ENCODE measurements at places on chromosomes 3 and 15. TPM values are rescaled to one million over a fixed set of nuclear protein-coding genes. Genes with fewer than 3 reads are reported as not detected.
A peak's percentile ranks its signal among the peaks of the same experiment; 100 is the strongest.

METTL6 gene
- 20.0 TPM for total RNA-seq

DNA sequence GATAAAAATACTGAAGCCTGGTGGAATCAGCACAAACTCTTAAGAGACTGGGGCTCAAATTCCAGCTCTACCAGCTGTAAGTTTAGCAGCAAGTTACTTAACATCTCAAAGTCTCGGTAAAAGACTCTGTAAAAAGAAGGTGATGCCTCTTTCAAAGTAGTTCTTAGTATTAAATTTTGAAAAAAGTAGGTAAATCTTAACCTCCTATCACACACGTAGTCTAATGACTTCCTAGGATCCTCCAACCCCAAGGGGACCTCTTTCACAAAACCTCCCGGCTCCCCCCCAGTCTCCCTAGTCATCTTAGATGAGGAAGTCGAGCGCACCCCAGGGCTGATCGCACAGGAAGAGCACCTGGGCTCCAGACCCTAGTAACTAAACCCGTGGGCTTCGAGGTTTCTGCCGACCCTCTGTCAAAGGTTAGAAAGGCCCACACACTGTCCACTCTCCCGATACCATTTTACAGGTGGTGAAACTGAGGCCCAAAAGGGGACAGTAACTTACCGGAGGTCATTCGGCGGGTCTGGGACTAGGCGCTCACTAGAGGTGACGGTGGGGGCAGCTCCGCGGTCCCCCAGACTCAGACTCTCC lies 427 bp downstream of the MBD4 start:
- H3K27ac ChIP-seq = peak overlapping the region; percentile 20
- no peaks in the 10 kb centered on the region for H3K27me3 ChIP-seq
- peak overlapping the region; percentile 95 for H3K4me3 ChIP-seq
- DNase-seq = no peak
- peaks cover 22% of the 10 kb centered on the region for H3K36me3 ChIP-seq

- no peaks in the 10 kb centered on the region for H3K4me1 ChIP-seq
- H3K27ac ChIP-seq = no peak overlapping the region
- peaks cover 5% of the 10 kb centered on the region for H3K36me3 ChIP-seq
- no peaks in the 10 kb centered on the region for H3K27me3 ChIP-seq
Measured at GRCh38 chr3:47423548-47424145, 42.8 kb downstream of the PTPN23 start.

GRCh38 chr15:76340198-76340802 lies 3.7 kb downstream of the ISL2 start:
- H3K4me3 ChIP-seq = peak overlapping the region; percentile 35
- H3K27ac ChIP-seq = no peak overlapping the region
- H3K27me3 ChIP-seq = peaks cover 100% of the 10 kb centered on the region

PP2D1 gene
- not detected for total RNA-seq

DNA sequence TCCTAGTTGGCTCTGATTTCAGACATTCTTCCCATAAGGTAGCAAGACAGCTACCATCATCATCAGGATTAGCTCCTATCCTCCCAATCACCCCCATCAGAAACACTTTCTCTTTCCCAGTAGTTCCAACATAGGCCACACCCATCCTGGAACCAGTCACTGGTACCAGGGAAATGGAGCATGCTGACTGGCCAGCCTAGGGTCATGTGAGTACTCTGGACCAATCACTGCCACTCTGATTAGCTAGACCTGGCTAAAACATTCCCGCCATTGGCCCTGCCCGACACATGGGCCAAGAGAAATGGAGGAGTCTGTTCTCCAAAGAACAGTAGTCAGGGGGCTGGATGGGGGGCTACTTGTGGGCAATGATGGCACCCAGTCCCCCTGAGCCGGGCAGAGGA lies 12.4 kb downstream of the EFCC1 start:
- H3K27me3 ChIP-seq = no peaks in the 10 kb centered on the region
- DNase-seq = no peak
- H3K4me3 ChIP-seq = no peak overlapping the region
- H3K27ac ChIP-seq = no peak overlapping the region
- H3K4me1 ChIP-seq = peaks cover 7% of the 10 kb centered on the region
- H3K36me3 ChIP-seq = no peaks in the 10 kb centered on the region

DNA sequence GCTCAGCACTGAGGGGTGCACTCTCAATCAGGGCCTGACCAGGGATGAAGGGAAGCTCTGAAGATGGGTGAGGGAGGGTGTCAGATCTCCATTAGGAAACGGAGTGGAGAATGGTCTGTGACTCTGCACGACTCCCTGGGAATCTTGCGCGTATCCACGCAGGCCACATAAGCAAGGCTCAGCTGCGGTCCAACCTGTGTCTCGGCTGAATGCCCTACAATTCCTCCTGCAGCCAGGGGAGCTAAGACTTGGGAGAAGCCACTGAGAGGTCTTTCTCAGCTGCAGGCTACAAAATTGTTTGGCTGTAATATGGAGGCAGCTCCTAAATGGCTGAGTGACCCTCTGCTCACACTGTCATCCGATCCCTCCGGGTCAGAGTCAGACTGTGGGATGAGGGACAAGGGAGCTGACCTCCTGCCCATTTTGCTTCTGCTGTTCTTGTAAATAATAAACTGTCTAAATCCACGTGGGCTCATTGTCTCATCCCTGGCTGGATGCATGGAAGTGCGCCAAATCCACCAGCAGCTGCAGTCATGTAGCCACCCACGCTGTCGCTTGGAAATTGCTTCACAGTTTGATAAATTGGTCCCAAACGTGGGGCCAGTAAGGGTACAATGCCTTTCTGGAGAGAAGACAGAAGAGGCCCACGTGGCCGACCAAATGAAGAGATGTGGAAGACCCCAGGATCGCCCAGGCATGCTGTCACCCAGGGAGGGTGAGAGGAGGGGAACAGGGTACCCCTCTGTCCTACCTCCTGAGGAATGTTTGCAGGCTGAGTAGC lies 30.5 kb downstream of the ALS2CL start:
- H3K27ac ChIP-seq = no peak overlapping the region
- H3K27me3 ChIP-seq = no peaks in the 10 kb centered on the region
- H3K4me3 ChIP-seq = no peak overlapping the region
- H3K4me1 ChIP-seq = peaks cover 34% of the 10 kb centered on the region
- DNase-seq = peak; percentile 48

Data from H1 (cell line).